HTR-8/SVneo (cell line): ENCODE measurements at places on chromosomes 2 and 18.

DNA sequence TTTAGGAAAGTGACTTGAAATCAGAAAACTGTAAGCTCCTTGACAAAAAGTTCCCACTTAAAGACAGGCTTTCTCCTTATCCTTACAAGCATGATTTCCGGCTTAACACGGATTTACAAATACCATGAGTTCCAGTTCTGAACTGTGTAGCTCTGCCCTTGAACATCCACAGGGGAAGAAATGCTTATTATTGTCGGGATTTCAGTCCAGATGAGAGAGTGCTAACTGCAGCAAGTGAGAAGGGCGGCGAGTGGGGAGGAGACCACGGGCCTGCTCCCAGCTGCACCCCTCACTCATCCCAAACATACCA lies 73.1 kb downstream of the LRRC30 start:
- DNase-seq, result no peak

GRCh38 chr2:191543708-191544107 lies 134.2 kb upstream of the NABP1 start:
- no peak for DNase-seq

DNA sequence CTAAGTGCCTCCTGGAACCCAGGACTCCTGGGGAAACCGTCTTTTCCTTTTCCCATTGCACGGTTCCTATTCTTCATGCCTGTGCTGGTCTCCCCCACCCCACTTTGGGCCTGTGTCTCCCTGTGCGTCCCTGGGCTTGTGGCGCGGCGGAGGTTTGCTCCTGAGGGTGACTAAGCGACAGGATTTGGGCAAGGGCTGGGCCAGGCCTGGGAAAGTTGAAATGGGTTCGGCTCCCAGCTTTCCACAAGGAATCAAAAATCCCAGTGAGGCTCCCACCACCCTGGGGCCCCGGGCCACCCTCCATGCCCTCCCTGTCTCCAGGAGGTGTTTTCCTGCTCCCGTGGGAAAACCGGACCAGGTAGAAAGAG lies 197.6 kb downstream of the NDUFA10 start:
- no peak for DNase-seq

GRCh38 chr18:54247511-54248175 lies 21.7 kb upstream of the POLI start:
- no peak for DNase-seq

GRCh38 chr18:59575995-59576394 lies 121.2 kb downstream of the CCBE1 start:
- no peak for DNase-seq

- DNase-seq, result no peak
These were observed 14.7 kb upstream of the RGPD4 start for GRCh38 chr2:107812006-107812405.

DNA sequence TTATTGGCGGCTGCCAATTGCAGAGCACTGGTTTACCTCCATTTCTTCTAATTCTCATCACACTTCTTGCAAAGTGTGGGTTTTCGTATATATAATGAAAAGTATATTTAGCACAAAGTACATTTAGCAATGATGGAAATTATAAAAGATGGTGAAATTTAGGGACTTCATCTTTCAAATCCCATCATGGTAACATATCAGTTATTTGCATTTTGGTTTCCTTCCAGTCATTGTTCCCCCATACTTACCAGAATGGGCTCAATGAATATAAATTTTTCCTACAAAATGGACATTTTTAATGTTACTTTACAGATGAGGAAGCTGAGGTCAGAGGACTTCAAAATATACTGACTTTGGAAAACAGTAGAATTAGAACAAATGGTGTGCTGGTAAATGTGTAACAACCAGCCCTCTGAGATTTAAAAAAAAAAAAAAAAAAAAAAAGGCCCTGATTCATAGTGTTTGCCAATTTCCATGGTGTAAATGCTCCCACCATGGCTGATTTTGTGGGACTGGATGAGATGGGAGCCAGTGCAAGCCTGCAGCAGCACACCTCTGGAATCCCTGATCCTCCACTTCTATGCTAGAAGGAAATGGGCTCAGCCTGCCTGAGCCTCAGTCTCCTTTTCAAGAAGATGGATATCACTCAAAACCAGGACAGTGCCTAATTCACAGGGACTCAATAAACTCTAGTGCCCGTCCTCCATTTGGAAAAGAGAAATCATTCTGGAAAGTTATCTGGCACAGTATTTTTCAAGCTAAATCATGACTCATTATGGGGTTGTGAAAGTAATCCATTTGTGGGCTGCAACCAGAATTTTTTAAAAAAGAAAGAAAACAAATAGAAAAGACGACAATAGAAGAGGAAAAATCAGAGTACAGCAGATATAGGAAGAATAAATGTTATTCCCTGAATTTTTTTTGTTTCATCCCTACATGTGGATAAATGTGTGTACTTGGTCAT lies 34.0 kb downstream of the LBH start:
- DNase-seq, result no peak

- DNase-seq, result no peak
These were observed 12.6 kb downstream of the ZNF804A start for GRCh38 chr2:184610891-184611290.

GRCh38 chr18:3029215-3029952 lies 16.4 kb upstream of the LPIN2 start:
- DNase-seq, result no peak
